ENCODE measurements at places on chromosomes 11 and 22. TPM values are rescaled to one million over a fixed set of nuclear protein-coding genes. Genes with fewer than 3 reads are reported as not detected.

The CARS1 gene
- total RNA-seq, result 90.0 TPM

The SLC22A8 gene
- total RNA-seq, result not detected

The ANO9 gene
- total RNA-seq, result 17.9 TPM

The B4GALNT4 gene
- total RNA-seq, result 3.3 TPM

- no peak for DNase-seq
Observed at GRCh38 chr11:109984634-109985289, 108.4 kb upstream of the ZC3H12C start.

DNA sequence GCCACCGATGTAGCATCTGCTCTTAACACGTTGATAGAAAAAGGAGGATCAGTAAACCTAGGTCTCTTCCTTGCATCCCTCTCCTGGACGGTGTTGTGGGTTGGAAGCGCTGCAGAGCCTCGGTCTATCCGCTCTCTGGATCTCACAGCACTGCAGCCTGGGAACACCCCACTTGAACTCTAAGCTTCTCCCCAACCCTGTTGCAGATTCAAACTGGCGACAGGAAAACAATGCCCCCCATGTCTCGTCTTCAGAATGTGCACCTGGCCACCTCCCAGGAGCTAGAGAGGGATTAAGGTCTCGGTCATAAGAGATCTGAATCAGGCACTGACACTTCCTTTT lies 454 bp downstream of the TMEM218 start:
- no peak for DNase-seq

DNA sequence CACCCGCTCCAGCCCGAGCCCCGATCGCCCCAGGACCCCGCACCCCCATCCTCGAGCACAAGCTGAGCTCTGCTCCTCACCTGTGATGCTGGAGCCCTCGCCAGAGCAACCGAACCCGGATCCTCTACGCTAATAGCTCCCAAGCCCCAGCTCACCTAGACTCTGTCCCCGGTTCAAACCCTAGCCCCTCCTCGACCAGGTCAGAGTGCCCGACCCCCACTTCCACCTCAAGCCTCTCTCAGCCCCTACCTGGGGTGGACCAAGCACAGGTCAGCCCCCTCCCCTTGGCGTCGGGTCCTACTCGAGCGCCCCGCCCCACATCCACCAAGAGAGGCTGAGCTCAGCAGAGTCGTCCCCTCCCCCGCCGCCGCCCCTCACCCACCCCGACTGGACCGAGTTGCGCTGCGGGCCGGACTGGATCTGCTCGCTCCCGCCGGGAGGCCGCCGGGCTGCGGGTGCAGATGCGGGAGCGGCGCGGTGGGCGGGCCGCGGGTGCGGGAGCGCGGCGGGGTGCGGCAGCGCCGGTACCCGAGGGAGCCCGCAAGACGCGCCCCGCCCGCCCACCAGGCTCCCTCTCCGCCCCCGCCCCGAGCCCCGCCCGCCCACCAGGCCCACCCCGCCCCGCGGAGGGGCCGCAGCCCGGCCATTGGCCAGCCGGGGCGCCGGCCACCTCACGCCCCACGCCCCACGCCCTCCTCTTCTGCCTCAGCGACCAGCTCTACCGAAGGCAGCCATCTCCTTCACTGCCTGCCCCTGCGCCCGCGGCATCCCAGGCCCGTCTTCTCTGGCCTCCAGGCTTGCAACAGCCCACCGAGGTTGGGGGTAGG lies 577 bp upstream of the DKK3 start:
- DNase-seq, result no peak
